ENCODE measurements at places on chromosomes 4 and X.

GRCh38 chrX:12452268-12452667 is 314.0 kb downstream of the FRMPD4 start:
- no peak for DNase-seq

DNA sequence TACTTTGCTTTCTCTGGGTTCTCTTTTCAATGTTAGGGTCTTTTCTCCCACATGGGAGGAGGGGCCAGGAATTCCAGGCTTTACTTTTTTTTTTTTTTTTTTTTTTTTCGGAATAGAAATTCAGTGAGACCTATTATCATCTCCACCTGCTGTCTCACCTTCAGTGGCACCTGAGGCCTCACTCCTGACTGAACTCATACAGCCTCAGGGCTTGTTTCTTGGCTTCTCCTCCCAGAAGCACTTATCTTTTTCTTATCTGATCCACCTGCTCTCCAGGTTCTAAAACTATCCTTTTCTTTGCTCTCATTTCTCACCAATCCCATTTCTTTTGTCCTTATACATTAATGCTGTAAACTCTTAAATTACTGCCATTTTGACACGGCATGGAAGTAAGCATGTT is 117.3 kb upstream of the PPP3CA start:
- DNase-seq: no peak

- DNase-seq: no peak
Measured at GRCh38 chrX:147894366-147894963, 17.3 kb upstream of the FMR1 start.

DNA sequence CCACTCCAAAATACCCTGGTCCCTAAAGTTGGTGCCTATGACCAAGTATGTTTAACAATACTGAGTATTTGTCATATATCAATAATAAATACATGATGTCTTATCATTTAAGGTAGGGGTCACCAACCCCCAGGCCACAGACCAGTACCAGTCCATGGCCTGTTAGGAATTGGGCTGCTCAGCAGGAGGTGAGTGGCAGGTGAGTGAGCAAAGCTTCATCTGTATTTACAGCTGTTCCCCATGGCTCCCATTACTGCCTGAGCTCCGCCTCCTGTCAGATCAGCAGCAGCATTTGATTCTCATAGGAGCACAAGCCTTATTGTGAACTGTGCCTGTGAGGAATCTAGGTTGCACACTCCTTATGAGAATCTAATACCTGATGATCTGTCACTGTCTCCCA is 126.2 kb downstream of the HNRNPD start:
- DNase-seq: no peak

DNA sequence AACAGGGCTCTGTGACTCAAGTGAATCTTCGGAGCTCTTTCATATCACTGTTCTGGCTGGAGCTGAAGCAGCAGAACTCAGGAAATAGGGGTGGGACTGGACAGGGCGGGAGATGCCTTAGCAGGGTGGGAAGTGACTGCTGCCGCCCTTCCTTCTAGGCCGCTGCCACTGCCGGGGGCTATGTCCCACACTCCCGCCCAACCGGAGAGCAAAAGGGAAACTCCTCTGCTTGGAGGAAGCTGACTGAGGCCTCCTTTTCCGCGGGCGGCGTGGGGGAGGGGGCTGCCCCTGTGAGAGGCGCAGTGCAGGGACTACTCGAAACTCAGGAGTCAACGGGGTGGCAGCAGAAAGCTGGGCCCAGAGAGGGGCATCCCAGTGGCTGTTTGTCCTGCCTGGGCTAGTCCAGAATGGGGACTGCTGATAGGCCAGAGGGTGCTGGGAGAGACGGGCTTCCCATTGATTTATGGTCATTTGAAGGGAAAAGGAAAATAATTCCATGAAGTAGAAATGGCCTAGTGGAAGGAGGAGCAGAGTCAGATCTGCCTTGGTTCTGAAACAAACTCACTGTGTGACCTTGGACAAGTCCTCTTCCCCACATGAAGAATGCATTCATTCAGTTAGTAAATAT is 36.9 kb downstream of the STARD8 start:
- no peak for DNase-seq

DNA sequence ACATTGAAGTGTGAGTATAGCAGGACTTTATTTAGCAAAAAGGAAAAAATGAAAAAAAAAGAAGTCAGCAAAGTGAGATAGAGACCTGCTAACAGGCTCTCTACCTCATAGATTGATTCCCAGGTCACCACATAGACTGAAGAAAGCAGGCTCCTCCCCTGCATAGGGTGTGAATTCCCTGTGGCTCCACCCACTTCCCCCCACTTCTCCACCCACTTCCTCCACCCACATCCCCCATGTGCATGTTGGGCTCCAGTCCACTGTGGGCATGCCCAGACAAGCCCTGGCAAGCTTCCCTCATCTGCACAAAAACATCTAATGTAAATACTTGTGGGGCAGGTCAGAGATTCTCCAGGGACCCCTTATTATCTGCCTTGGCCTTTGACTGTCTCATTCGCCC is 97.8 kb downstream of the TMEM47 start:
- no peak for DNase-seq

Measured in stimulated activated CD4-positive, alpha-beta T cell treated with anti-CD3 and anti-CD28 coated beads, TNF-alpha, amount 100 ng/mL, for 4 hours (primary cell).